ENCODE measurements at places on chromosomes 5 and 9.

GRCh38 chr5:78495800-78496199, 135.4 kb downstream of the SCAMP1 start:
- DNase-seq: no peak

GRCh38 chr9:111743275-111743674, 51.5 kb downstream of the SHOC1 start:
- peak; percentile 13 for DNase-seq

DNA sequence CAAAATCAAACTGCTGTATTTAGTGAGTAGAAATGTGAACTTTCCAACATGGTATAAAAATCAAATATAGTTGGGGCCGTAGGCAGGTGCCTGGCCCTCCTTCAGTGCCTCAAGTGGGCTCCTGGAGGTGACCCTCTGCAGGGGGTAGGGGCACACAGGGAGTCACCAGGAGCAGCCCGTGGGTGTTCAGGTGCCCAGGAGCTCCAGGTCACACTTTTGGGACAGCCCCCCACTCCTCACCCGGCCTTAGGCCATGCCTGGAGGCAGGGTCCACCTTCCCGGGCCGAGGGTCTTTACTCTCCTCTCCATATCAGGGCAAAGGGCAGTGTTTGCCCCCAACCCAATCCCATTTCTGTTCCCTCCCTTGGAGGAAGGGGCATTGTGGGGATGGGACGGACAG, 108.0 kb upstream of the MTAP start:
- no peak for DNase-seq

GRCh38 chr5:31393126-31393525, 138.8 kb downstream of the DROSHA start:
- DNase-seq: no peak
